IPS-NIHi11 (cell line): ENCODE measurements at places on chromosomes 2 and 18.
A peak's percentile ranks its signal among the peaks of the same experiment; 100 is the strongest.

DNA sequence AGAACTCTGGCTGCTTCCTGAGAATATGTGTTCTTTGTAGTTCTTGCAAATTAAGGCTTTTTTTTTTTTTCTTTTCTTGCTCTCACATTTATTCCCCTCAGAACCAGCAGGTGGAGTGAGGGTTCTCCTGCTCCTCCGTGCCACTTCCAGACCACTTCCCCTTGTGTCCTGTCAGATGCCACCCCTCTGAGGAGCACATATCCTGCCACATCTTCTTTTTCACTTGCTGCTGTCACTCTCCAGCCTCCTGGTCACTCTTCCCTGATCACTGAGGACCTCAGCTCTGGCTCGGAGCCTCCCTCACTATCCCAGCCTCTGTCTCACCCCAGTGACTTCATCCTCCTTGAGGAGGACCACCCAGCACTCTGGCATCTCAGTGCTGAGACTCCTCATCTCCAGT is 100.5 kb downstream of the TACR1 start:
- peak; percentile 53 for DNase-seq

DNA sequence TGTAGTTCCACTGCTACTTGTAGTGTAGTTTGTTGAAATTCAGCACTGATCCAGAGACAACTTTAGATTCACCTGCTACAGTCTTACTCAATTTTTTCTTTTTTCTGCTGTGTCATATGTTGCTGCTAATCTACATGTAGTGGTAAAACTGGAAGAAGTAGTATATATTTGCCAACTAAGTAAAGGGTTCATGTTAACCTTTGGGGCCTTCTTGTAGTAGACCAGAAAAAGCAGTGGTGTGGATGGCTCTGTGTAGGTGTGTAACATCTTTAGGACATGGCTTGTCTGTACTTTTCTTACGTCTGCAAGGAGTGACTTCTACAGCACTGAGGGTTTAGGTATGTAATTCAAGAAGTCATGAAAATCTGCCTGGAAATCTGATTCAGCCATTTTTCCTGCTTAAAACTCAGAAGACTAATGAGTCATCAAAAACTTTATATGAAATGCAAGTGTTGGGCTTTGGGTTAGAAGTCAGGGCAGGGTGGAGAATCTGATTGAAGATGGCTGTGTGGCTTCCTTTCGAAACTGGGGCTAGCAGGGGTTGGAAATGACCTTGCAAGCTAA is 8.4 kb downstream of the PTPRM start:
- DNase-seq, result no peak

- DNase-seq, result peak; percentile 10
Observed at GRCh38 chr2:169928463-169928864, 101.2 kb downstream of the UBR3 start.

DNA sequence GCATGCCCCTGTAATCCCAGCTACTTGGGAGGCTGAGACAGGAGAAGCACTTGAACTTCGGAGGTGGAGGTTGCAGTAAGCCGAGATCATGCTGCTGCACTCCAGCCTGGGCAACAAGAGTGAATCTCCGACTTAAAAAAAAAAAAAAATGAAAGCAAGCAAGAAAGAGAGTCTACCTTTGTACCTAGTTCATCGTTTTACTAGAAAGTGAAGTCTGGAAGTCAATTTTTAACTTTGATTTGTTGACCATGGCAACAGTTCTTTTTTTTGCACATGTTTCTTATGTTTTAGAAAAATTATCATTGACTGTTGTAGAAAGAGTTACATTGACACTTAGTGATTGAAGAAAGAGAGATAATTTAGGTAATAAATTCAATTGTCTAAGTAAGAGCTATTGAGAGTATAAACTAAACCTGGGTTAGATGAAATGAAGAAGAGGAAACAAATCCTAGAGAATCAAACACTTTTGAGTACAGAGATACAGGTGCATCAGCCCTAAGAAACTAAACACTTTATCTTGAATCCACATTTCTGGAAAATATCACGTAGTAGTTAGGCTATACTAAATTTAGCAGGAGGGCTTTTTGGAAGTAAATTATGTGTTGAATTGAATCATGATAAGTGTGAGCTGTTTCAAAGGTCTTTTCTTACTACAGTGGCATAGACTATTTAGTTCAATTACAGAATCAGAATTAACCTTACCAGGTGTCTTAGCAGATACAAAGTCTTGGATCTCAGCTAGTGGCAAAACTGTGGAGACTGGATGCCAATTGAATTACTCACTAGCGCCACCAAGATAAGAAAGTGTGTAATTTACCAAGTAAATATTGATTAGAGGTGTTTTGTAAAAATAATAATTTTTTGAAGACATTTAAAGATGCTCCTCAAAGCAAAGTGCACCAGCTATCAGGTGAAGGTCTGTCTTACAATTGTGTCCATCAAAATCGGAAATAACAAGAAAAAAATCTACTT is 303.4 kb upstream of the NRXN1 start:
- peak; percentile 8 for DNase-seq

GRCh38 chr2:108593547-108594098 is 59.4 kb downstream of the LIMS1 start:
- DNase-seq, result no peak

- DNase-seq, result no peak
Observed at GRCh38 chr2:211061612-211062296, 505.4 kb downstream of the CPS1 start.

GRCh38 chr2:46136953-46137352 is 160.3 kb upstream of the EPAS1 start:
- DNase-seq, result no peak
